Jurkat, Clone E6-1 (cell line): ENCODE measurements at places on chromosomes 1 and 21.

GRCh38 chr1:36149973-36150295 lies 648 bp upstream of the TRAPPC3 start:
- no peak for DNase-seq

DNA sequence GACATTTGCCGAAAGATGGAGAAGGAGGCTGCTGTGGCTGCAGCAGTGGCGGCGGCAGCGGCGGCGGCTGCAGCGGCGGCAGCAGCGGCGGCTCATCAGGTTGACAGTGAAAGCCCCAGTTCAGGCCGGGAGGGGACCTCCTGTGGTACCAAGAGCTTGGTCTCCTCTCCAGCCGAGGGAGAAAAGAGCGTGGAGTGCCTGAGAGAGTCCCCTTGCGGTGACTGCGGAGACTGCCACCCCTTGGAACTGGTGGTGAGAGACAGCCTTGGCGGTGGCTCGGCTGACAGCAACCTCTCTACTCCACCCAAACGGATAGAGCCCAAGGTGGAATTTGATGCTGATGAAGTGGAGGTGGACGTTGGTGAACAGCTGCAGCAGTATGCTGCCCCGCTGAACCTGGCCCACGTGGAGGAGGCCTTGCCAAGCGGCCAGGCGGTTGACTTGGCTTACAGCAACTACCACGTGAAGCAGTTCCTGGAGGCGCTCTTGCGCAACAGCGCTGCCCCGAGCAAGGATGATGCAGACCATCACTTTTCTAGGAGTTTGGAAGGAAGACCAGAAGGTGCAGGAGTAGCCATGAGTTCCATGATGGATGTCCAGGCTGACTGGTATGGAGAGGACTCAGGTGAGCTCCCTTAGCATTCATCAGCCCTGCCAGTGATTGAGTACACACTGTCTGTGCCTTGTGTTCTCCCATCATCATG lies 6.3 kb downstream of the ZBTB8B start:
- DNase-seq = peak; percentile 12

DNA sequence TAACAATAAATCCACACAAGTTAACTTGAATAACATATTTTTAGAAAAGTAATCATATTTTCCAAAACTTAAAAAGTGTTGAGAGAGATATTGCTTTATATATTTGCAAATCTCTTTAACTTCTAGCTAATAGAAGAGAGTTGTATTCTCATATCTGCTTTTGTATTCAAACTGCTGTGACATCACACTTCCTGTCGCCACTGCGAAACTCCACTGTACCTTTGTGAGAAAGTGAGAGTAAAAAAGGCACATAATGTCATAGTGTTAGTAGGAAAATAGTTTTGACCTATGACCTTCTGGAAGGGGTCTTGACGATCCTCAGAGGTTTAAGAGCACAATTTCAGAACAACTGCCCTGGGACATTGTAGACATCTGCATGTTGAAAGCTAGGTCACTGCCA lies 21.6 kb downstream of the AK5 start:
- DNase-seq = no peak

- DNase-seq = no peak
Measured at GRCh38 chr1:27116232-27116631, 38.7 kb downstream of the SLC9A1 start.

- DNase-seq = no peak
Measured at GRCh38 chr1:98049370-98050135, 128.7 kb upstream of the DPYD start.

DNA sequence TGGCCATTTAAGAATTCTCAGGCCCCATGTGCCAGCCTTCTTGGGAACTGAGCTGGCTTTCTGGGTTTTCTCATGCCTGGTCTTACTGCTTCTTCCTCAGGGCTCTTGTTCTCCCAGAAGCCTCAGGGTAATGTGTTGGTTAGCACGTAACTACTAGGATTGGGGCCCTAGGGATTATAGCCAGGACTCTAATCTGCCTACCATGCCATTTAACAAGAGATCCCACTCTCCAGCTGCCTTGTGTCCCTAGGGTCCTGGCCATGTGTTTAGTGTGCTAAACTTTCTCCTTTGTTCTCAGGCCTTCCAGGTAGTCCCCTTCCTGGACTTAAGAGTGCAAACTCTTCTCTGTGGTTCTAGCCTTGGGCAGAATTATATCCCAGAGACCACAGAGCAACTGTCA lies 2.2 kb upstream of the SH3BGRL3 start:
- no peak for DNase-seq

DNA sequence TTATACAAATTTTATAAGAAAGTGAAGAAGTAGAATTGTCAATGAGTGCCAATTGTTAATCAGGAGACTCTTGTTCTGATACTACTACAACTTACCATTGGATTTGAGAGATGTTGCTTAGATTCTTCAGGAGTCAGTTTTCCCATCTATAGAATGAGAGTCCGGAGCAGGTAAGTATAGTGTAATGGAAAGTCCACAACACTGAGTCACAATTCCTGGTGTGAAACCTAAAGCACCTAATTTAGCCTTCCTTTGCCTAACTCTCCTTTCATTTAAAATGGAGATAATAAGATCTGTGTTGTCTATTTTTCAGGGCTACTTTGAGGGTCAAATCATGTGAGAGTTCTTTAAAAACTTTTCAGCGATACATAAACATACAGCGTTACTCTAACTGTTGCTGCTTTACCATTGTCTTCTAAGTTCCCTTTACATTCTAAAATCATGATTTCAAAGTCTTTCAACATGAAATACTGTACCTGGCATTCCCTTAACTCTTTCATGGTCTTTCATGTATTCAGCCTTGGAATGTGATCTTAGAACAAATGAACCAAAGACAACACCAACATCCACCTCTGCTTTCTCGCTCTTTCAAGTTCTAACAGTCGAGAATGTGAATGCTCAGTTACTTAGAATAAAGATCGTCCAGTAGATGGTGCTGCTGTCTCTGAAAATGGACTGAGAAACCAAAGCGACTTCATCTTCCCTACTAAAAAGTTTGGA lies 90.9 kb downstream of the SLC30A10 start:
- DNase-seq = peak; percentile 46

- no peak for DNase-seq
Measured at GRCh38 chr1:154739654-154740053, 130.4 kb downstream of the KCNN3 start.

DNA sequence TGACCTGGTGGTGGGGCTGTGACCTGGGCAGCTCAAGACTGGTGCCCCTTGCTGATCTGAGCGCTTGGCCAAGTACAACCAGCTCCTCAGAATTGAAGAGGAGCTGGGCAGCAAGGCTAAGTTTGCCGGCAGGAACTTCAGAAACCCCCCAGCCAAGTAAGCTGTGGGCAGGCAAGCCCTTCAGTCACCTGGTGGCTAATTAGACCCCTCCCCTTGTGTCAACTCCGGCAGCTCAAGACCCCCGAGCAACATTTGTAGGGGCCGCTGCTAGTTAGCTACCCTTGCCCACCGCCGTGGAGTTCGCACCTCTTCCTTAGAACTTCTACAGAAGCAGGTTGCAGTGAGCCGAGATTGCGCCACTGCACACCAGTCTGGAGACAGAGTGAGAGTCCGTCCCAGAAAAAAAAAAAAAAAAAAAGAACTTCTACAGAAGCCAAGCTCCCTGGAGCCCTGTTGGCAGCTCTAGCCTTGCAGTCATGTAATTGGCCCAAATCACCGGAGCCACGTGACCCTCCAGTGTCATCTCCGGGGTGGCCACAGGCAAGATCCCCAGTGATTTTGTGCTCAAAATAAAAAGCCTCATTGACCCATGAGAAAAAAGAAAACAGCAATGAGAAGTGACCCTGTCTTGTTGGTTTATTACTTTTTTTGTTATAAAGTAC lies 39.3 kb upstream of the LGALS8 start:
- no peak for DNase-seq

DNA sequence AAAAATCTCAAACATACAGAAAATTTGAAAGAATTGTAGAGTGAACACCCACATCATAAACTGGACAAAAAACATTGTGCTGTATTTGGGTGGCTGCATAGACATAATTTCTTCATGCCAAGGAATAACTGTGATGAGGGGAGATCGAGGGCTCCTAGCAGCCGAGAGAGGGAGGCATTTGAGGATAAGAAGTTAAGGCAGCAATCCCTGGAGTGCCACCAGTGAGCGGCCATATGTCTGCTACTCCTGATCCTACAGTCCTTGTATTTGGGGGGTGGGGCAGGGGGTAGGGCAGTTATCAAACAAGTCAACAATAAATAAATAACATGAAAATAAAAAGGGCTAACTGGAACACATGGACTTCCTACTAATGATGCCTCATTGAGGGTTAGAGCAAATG lies 54.5 kb downstream of the ATP5PO start:
- DNase-seq = no peak

DNA sequence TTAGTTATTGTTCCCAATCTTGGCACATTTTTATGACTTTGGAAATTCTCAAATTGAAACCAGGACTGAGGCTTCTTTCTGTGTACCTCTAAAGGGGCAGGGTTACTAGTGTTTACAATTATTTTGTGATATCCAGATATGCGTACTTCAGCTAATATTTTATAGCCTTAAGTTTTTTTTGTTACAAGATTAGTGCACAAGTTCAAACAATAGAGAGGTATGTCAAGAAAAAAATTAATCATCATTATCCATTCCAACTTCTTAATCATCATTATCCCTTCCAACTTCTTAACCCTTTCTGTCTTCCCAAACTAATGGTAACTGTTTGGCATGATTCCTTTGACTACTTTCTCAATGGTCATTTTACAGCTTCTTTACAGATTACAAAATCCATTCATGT lies 272.9 kb upstream of the C1orf105 start:
- no peak for DNase-seq

DNA sequence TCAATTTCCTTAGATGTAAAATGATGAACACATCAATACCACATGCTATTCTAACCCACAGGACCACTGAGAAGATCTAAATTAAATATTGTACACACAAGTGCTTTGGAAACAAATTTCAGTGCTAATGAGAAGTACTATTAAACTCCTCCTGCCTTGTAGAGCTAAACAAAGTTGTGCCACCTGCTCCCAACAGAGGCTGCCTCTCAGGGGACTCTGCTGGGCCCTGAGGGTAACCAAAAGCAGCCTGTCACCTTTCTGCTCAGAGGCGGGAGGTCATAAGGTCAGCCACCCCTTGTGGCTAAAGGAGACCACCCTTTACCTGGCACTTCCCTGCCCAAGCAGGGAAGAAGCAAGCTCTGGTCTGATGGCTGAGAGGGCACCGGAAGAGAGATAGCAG lies 6.3 kb downstream of the SLC9A1 start:
- DNase-seq = no peak

GRCh38 chr1:222754366-222755139 lies 17.6 kb downstream of the FAM177B start:
- no peak for DNase-seq

GRCh38 chr1:246160905-246161304 lies 346.2 kb downstream of the SMYD3 start:
- DNase-seq = no peak

DNA sequence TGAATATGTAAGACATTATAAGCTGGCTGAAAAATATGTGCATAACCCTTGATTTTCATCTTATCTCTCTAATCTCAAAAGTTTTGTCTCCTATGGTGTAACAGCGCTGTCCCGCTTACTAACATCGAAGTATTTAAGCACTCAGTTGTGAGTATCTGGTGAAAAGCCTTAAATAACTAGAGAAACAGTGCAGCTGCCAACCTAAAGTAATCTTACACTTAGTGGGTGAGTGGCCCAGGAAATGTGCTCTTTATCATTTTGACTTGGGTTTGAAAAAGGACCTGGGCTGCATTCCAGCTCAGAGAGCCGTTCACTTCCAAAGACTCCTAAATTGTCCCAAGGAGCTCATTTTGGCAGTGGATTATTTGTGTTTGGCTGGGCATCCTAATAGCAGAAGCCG lies 225.9 kb downstream of the SPATA17 start:
- DNase-seq = no peak

GRCh38 chr21:33769057-33769456 lies 126.8 kb downstream of the ITSN1 start:
- DNase-seq = no peak

GRCh38 chr1:207321790-207322645 lies 540 bp downstream of the CD55 start:
- DNase-seq = no peak

DNA sequence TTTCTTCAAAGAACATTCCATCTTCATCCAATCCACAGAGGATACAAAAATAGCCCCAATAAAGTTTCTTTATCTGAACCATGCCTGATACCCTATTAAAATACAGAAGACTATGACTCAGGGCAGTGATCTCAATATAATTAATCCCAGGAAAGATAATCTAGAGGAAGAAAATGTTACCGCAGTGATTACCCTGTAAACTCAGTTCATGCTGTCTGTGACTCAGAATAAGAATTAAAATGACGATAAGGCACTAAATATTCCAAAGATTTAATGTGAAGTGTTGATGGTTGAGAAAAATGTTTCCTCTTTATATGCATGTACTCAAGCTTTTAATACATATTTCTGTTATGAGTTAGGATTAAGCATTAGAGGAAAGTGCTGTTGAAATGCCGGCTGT lies 88.6 kb upstream of the LYPLAL1 start:
- DNase-seq = no peak

DNA sequence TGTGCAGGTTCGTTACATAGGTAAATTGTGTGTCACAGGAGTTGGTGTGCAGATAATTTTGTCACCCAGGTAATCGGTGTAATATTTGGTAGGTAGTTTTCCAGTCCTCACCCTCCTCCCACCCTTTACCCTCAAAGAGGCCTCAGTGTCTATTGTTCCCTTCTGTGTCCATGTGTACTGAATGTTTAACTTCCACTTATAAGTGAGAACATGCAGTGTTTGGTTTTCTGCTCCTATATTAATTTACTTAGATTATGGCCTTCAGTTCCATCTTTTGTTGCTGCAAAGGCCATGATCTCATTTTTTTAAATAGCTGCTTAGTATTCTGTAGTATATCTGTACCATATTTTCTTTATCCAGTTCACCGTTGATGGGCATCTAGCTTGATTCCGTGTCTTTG lies 87.3 kb downstream of the RPS6KC1 start:
- DNase-seq = no peak

DNA sequence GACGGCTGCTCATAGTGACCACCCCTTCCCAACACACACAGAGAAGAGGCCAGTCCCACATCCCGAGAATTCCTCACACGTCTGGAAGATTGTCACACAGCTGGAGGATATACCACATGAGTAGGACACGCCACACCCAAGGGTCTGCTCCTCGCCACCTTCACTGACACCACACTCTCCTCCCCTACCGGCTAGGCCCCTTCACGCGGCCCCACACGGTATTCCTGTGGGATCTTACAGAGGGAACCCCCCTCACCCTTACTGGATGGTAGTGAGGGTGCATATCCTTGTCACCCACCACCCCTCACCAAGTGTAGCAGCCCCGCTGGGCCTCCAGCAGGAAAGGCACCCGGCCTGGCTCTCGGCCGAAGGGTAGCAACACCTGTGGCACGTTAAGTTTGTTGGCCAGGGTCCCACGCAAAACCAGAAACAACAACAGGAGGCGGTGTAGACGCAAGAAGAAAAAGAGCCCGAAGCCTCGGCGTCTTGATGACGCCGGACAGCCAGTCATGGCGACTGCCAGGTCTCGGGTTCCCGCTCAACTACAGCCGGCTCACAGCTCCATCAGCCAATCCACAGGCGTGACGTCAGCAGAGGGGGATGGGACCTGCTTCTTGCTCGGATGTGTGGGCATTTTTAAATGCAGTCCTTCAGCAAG lies at the start of gene NUP210L:
Gene NUP210L, minus strand, starts transcription at position 540 of the 658 bp plus-strand sequence.
- no peak for DNase-seq

- no peak for DNase-seq
Measured at GRCh38 chr1:234489698-234490077, 10.7 kb upstream of the TARBP1 start.

GRCh38 chr21:34054259-34054658 lies 19.1 kb upstream of the MRPS6 start:
- DNase-seq = no peak
